ENCODE measurements at places on chromosomes 12 and 14. TPM values are rescaled to one million over a fixed set of nuclear protein-coding genes. Genes with fewer than 3 reads are reported as not detected.

RNASE7 gene
- total RNA-seq, result not detected

SPATA7 gene
- total RNA-seq, result 7.2 TPM

GUCY2C gene
- total RNA-seq, result not detected

GRCh38 chr12:66393890-66394289 lies 91.6 kb downstream of the HELB start:
- DNase-seq, result no peak

DNA sequence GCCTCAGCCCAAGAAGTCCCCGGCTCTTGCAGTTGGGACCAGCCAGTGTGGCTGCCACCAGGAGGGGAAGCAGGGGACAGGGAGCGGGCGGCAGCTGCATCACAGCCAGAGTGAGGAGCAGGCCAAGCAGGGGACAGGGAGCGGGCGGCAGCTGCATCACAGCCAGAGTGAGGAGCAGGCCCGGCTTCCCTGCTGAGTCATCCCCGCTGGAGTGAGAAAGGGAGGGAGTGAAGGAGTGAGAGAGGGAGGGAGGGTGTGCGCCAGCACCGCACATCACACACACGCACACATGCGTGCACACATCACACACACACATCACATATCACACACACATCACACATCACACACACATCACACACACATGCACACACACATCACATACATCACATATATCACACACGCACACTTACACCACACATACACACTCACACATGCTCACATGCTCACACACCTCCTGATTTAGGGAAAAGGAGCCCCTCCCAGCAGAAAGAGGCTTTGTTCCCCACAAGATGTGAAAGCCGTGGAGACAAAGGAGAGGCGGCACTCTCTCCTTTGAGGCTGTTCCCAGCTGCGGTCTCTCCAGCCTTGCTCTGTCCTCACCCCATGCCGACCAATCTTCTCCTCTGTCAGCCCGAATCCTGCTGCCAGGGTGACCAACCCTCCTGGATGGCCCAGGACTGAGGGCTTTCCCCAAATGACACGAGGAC lies 16.7 kb upstream of the ZDHHC22 start:
- no peak for DNase-seq

DNA sequence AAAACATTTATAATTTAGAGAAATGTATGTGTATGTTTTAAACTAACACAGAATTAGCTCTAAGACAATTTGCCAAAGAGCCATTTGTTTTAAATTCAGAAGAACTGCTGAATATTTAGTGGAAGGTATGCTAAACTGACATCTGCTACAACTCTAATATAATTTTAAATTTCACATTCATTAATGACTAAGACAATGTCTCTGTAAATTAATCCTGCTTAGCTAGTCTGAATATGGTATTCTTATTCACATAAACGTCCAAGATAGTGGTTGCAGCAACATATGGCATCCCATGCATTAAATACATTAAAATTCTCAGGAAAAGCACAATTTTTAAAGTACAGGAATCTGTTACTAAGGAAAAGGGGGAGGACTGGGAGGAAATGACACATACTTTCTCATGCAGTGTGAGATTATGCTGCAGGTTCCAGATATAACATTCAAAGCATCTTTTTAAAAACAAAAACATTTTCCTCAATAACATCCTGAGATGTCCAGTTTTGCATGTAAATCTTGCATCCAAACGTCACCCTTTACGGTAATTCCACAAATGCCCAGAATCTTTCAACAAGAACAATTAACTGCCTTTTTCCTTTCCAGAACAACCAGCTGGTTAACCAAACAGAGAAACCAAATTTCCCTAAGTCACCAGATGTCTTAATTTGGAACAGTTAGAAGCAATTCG lies 26.9 kb downstream of the WDR89 start:
- DNase-seq, result no peak

DNA sequence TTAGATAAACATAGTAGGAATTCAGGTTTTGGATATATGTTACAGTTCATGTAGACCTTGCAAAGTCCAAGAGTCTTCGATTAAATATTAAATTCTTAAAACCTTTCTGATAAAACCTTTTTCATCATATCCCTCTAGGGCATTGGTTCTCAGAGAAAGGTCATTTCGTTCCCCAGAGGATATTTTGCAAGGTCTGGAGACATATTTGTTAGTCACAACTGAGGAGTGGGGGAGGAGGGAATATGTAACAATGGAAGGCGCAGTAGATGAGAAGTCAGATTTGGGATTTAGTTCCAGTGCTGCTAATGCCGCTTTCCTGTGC lies 5.3 kb downstream of the TMEM253 start:
- DNase-seq, result no peak

- no peak for DNase-seq
These were observed 38.6 kb downstream of the CPM start for GRCh38 chr12:68894276-68894855.

GRCh38 chr14:54623279-54624004 lies 56.5 kb downstream of the SAMD4A start:
- DNase-seq, result no peak

DNA sequence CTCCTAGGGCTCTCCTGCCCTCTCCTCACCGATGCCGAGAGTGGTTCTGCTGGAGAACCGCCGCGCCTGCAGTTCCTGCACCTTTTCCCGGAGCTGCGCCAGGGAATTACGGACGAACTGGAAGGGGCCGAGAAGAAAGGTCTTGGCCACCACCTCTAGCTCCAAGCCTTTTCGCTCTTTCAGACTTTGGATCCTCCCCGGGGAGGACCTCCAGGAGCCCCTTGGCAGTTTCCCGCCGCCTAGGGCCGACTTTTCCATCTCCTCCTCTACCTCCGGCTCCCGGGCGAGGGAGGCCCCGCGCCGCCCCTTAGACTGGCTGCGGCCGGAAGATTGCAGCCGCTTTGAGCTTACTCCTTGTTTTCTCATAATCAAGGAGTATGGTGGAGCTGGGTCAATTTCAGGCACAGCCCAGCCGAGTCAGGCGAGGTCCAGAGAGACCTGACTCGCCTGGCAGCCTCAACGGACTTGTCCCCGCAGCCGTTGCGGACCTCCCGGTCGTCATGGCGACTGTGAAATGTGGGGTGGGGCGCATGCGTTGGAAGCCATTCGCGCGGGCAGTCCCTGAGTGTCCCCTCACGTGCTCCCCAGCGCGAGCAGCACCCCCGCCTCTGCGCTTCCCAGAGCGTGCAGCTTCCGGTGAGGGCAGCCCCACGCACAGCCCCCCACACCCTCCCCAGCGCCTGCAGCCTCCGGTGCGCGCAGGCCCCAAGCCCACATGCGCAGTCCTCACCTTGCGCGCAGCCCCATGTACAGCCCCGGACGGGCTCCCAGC lies at the start of gene DPY19L2:
TSS of gene DPY19L2 (minus strand) at position 466 of the 772 bp plus-strand sequence. CDS start at position 366, 100 bp downstream.
- peak; percentile 90 for DNase-seq

DNA sequence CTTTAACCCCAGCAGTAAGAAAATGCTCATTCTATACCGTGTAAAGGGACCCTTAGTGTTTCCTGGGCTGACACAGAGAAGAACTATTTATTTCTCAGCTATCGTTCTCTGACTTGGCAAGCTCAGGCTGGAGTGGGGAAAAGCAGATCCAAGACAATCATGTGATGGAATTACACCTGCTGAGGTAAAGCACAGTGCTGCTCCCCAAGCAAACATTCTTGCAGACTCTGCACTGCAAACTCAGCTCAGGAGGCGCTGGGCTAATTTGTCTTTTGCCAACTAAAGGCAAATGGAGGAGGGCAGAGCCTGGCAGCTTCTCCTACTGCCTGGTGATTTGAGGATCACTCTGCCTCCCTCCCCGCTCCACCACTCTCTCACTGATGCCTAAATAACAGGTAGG lies 57.8 kb upstream of the FUT8 start:
- no peak for DNase-seq

- DNase-seq, result no peak
These were observed 72.5 kb downstream of the PHLDA1 start for GRCh38 chr12:75959060-75959459.

GRCh38 chr12:11666131-11667050 lies 16.9 kb downstream of the ETV6 start:
- DNase-seq, result no peak

GRCh38 chr12:115518-115917 lies 49.0 kb downstream of the IQSEC3 start:
- DNase-seq, result no peak

DNA sequence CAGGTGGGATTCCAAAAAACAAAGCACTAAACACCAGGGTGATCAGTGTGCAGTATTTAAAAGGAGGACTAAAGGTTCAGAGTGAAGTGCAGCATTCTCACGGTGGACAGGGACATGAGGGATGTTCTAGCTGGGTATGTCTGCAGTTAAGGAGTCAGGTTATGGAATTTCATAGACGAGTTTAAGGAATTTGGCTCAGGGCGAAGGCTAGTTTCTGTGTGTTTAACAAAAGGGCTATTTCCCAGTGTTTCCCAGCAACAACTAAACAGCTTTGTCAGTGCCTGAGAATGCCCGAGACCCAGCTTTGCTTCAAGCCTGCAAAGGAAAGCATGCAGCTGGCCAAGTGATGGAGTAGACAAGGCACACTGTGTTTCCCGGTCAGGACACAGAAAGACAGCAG lies 7.0 kb downstream of the KRT1 start:
- DNase-seq, result no peak

DNA sequence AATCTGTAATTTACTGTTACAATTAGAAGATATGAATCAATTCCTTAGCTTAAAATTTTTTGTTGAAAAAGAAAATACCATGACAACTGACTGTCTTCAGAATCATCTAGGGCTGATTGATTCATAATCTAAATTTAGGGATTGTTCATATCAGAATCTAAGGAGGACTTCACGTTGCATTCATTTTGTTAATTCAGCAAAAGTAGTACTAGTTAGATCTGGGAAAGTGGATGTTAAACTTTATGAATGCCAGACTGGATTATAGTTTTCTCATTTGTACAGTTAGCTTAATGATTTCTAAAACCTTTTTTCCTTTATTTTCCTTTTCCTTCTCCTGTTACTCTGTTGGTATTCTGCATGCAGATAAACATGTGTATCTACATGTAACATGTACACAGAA lies 135.5 kb downstream of the PDE3A start:
- no peak for DNase-seq
